HEK293T (cell line): ENCODE measurements at places on chromosomes 2 and 18.

GRCh38 chr18:55096263-55096951 is 137.1 kb upstream of the CCDC68 start:
- peak; percentile 8 for DNase-seq

- DNase-seq = no peak
These were observed 54.8 kb upstream of the FRZB start for GRCh38 chr2:182921234-182921633.

GRCh38 chr2:6946722-6947121 is 29.5 kb downstream of the RNF144A start:
- DNase-seq = no peak

DNA sequence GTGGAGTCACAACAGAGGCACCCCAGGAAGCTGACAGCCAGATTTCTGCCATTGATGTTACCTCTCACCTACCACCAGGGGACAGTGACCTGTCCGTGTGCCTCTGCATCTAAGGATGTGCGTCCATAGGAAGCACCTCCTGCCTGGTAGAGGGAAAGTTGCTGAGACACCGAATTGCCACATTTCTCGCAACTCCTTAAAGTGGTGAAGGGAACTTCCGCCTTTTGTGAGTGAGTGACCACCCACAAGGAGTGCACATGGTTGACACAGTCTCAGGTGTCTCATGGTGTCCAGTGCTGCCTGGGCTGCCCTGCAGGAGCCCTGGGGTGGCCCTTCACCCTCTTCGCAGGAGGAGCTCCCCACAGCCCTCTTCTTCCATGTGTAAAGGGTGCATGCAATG is 201.8 kb downstream of the GBX2 start:
- no peak for DNase-seq

DNA sequence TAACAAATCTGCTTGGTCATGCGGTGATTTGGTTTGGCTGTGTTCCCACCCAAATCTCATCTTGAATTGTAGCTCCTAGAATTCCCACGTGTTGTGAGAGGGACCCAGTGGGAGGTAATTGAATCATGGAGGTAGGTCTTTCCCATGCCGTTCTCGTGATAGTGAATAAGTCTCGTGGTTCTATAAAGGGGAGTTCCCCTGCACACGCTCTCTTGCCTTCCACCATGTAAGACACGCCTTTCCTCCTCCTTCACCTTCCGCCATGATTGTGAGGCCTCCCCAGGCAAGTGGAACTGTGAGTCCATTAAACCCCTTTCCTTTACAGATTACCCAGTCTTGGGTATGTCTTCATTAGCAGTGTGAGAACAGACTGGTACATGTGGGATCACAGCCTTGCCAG is 36.7 kb downstream of the TRABD2A start:
- no peak for DNase-seq

GRCh38 chr2:206611191-206611590 is 31.1 kb upstream of the FAM237A start:
- DNase-seq = no peak

- DNase-seq = no peak
These were observed 211.8 kb downstream of the SLC8A1 start for GRCh38 chr2:40240070-40240469.

DNA sequence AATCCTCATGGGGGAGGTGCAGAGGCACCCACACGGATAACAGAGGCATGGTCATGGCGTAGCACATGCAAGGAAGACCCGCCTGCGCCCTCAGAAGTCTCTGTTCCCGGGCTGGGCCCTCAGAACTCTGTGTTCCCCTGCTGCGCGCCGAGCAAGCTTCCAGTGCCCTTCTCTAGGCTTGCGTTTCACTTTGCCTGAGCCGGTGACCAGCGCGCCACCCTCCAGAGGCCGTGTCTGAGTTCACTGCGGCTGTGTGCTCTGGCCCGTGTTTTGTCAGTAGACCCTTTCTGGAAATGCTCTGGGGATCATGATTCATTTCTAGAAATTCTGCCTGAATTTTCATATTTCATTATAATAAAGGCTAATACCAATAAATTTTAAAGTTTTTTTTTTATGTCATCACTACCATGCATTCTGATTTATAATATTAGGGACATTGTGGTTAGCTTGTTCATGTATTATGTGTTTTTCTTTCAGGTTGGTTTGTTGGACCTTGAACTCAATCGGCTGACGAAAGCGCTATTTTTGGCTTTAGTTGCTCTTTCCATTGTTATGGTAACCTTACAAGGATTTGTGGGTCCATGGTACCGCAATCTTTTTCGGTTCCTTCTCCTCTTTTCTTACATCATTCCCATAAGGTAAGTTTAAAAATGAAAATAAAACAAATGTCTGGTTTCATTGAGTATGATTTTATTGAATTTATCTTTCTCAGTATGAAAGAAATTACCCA is 142.7 kb upstream of the NFATC1 start:
- DNase-seq = no peak
